T-helper 1 cell (primary cell): ENCODE measurements at places on chromosomes 7 and 10.

DNA sequence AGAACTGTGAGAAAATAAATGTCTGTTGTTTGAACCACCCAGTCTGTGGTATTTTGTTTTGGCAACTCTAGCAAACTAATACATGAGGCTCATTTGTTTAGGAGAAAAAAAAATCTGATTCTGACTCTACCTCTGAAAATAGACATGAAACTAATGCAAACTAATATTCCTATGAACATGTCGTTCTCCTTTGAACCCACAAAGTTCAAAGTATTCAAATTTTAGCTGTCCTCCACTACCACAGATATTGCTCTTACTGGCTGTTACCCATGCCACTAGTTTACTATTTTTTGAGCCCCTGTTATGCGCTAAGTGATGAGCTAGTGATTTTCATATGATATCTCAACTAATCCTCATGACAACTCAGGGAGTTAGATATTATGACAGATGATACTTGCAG is 58.8 kb upstream of the ZNF804B start:
- DNase-seq = no peak

DNA sequence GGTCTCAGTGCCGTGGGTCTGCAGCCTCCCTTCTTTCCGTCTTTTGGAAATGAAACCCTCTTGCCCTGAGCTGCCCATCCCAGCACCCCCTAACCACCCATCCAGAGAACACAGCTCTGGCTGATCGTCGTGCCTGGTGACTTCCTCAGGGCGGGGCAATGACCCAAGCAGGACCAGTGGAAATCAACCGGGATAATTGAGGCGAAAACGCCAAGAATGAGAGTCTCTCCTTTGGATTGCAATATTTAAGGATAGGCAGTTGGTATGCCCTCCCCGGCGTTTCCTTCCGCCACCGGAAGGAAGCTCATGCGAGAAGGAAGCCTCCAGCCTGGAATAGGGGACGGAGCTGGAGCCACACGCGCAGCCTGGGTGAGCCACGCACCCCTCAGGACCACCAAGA is 73.7 kb upstream of the PFKP start:
- DNase-seq = no peak

DNA sequence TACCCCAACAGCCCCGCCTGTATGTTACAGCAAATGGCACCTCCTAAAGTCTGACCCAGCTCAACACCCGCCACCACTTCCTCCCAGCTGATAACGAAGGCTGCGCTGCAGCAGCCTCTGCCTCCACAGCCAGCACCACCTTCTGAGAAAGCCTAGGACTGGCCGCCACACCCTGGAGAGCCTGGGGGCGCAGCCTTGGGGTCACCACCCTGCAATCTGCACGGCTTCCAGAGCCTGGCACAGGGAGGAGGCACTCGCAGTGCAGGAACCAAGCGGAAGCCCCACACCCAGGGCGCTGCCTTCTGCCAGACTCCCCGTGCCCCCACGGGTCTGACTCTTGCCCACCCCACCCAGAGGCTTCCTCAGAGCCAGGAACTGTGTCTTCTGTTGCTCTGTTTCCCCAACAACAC is 112.5 kb downstream of the MAD1L1 start:
- no peak for DNase-seq

DNA sequence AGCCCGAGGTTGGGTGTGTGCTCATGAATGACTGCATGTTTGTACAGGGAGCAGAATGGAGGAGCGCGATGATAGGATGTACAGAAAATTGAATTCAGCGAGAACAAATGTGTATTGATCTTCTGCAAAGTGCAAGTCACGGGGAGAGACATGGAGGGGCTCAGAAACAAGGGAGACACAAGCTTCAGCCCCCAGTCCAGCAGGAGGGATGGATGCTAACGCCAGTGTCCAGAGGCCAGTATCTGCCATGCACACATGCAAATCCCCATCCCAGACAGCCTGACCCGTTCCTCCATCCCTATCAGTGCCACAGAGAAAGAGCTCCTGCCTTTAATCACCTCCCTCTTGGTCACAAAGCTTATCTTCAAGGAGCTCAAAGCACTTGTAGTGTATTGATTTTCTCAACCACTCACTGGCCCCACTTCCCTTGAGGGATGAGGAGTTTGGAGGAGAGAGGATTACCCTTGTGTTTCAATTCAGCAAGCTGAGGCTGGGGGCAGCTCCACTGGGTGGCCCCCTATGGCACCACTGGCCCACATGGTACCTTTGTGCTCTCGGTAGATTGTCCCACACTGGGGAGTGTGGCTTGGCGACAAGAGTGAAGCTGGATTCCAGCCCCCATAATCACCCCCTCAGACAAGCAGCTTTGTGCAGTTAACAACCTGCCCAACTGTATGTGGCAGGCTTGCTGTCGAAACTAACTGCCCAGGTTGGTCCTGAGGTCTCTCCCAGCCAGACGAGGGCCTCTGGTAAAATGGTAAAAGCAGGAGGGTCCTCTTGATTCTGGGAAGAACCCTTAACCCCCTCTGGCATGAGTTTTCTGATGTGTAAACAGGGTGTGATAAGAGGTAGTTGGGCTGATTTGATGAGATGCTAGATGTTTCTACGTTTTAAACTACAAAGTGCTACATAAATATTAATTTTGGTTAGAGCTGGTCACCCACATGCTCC is 151.6 kb upstream of the UNC5B start:
- DNase-seq = no peak

GRCh38 chr10:119703903-119704508 is 21.8 kb upstream of the INPP5F start:
- no peak for DNase-seq

- no peak for DNase-seq
These were observed 78.2 kb downstream of the FGFR2 start for GRCh38 chr10:121519901-121520493.

GRCh38 chr7:28885771-28886170 is 72.4 kb downstream of the TRIL start:
- DNase-seq = no peak

DNA sequence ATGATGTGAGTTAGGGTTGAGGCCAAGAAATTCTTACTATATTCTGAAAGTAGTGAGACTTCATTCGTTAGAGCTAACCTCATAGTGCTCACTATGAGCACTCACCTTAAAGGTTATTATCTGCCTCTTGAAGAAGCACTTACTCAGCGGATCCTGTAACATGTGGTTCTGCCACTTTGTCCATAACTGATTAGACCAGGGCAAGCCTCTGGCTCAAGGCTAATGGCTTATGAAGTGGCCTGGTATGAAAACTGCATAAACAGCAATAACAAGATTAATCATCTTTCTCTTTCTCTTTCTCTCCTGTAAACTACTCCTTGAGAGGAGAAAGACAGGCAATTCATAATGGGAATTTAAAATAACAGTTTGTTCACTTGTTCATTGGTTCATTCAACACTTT is 82.8 kb downstream of the MAPK8 start:
- no peak for DNase-seq

GRCh38 chr10:34102893-34103506 is 712.1 kb downstream of the PARD3 start:
- DNase-seq = no peak

- no peak for DNase-seq
These were observed 37.2 kb upstream of the CCDC7 start for GRCh38 chr10:32408690-32409089.

DNA sequence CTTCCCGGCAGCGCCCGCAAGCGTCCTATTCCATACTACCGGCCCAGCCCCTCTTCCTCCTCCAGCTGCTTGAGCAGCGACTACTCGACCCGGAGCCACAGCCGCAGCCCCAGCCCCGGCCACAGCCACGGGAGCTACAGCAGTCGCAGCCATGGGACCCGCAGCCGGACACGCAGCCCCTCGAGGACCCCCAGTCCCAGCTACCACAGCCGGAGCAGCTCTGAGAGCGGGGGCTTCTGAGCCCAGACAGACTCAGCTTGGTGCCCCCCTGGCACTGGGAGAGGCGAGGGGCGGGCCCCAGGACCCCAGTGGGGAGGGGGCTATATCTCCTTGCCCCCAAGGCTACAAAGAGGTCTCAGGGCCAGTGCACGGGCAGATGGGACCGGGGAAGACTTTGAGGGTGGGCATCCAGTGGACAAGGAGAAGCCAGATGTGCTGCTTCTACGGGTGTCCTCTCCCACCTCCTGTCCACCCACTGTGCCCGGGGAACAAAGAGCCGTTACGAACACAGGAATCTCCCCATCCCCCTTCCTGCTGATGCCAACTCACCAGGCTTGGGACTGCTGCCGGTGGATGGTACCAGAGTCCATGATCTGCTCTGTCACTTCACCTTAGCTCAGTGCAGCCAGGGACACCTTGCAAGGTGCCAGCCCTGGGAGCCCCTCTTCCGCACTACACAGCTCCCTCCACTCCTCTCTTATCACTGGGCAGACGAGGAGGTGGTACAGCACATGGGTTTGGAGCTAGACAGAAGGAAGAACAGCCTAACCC is 16.7 kb upstream of the HSPB1 start:
- DNase-seq = no peak

DNA sequence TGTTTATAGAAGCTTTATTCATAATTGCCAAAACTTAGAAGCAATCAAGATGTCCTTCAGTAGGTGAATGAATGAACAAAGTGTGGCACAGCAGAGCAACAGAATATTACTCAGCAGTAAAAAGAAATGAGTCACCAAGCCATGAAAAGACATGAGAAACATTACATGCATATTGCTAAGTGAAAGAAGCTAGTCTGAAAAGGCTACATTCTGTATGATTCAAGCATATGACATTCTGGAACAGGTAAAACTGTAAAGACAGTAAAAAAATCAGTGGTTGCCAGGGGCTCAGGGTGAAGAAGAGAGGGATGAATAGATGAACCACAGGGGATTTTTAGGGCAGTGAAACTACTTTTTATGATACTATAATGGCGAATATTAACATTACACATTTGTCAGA is 80.9 kb upstream of the APBB1IP start:
- no peak for DNase-seq

- DNase-seq = no peak
These were observed 621.4 kb downstream of the PHTF2 start for GRCh38 chr7:78420001-78420400.

DNA sequence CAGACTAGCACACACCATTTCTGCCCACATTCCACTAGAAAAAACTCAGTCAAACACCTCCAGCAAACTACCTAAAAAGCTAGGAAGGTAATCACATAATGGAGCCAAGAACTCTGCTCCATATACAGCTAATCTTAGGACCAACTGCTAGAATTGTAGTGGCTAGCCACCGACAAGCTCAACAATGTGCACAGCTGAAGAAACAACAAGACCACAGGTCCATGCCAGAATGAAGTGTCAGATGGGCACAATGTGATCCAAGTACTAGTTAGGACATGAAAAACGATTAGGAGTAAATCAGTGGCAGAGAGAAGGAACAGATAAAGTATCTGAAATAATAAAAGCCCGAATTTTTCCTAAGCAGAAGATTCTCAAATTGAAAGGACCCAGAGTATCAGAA is 38.6 kb downstream of the TMEM106B start:
- DNase-seq = no peak

DNA sequence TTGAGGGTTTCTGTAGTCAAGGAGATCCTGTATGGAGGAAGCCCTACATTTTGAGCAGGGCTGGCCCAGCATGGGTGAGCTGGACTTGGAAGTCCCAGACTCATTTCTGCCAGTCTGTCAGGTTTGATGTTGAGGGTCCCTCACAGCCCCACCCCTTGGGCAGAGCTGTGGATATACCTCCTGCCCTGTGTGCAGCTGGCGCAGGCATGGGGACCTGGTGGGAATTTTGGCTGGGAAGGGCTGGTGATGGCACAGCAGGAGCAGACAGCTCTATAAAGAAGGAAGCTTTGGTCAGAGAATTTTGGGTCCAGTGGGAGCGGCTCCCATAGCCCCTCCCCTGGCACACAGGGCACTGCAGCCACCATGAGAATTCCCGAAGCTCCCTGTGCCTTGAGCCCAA is 482.6 kb downstream of the RPS24 start:
- no peak for DNase-seq

DNA sequence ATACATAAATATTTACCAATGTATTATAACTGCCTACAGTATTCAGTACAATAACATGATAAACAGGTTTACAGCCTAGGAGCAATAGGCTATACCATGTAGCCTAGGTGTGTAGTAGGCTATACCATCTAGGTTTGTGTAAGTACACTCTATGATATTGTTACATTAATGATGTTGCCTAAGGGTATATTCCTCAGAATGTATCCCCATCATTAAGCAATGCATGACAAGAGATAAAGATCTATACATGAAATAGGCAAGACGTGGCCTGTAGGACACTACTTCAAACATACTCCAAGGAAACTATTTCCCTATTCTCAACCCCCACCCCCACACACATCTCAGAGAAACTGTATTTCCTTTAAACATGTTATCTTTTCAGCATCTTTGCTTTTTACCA is 15.3 kb upstream of the ADAM22 start:
- no peak for DNase-seq

GRCh38 chr7:134056816-134057215 is 70.3 kb upstream of the LRGUK start:
- no peak for DNase-seq

- no peak for DNase-seq
These were observed at the start of gene LGI1 for GRCh38 chr10:93757801-93758507. Gene LGI1 (plus strand): TSS chr10:93757936. CDS start chr10:93758145, 209 bp downstream.

DNA sequence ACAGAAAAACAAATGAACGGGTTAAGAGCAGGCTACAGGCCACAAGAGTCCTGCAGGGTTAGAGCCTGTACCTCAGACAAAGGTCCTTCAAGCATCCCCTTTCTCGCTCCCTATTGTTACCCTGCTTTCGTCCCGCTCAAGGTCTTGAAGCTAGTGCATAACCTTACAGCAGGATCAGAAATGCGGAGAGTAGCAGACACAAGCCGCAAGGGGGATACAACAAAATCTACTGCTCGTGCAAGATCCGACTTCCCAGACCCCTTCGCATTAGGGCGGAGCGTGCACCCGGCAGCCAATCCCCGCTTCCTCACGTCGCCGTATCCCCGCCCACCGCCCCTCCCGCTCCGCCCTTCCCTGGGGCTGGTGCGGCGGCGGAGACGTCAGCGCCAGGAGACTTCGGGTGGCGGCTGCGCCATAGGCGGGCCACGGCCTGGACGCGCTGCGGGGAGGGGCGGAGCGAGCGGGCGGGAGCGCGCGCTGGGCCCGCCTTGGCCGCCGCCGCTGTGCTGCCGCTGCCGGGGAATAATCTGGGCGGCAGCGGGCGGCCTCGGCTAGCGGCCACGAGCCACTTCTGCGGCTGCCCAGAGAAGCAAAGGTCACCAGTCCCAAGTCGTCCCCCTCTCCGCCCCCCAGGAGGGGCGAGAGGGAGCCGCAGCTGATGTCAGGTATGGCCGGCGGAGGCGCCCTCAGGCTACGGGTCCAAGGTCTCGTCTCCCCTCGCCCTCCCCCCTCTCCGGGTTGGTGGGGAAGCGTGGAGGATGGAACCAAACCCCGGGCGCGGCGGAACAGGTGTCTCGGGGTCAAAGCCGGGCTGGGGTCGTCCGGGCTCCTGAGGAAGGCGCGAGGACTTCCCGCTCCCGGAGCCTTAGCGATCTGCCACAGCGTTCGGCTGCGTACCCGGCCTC is at the start of gene C1GALT1:
Gene C1GALT1, plus strand, starts transcription at position 389 of the 905 bp plus-strand sequence. CDS start 51,776 bp downstream, outside the sequence.
- peak; percentile 98 for DNase-seq

GRCh38 chr7:140039066-140039465 is 23.7 kb downstream of the PARP12 start:
- DNase-seq = no peak

- DNase-seq = no peak
These were observed 1189.5 kb downstream of the GATA3 start for GRCh38 chr10:9243941-9244411.
